Activated CD4-positive, alpha-beta T cell treated with anti-CD3 and anti-CD28 coated beads for 36 hours (primary cell): ENCODE measurements at places on chromosomes 4 and X. TPM values are rescaled to one million over a fixed set of nuclear protein-coding genes. Genes with fewer than 3 reads are reported as not detected.

The CCKAR gene
- total RNA-seq = not detected

The NLRP2B gene
- not detected for total RNA-seq

GRCh38 chr4:602559-602942 is 22.8 kb upstream of the PDE6B start:
- DNase-seq = peak; percentile 90
- peaks cover 11% of the 10 kb centered on the region for H3K27me3 ChIP-seq
- peaks cover 19% of the 10 kb centered on the region for H3K4me1 ChIP-seq
- no peak overlapping the region for H3K27ac ChIP-seq

The POU4F2 gene
- not detected for total RNA-seq

DNA sequence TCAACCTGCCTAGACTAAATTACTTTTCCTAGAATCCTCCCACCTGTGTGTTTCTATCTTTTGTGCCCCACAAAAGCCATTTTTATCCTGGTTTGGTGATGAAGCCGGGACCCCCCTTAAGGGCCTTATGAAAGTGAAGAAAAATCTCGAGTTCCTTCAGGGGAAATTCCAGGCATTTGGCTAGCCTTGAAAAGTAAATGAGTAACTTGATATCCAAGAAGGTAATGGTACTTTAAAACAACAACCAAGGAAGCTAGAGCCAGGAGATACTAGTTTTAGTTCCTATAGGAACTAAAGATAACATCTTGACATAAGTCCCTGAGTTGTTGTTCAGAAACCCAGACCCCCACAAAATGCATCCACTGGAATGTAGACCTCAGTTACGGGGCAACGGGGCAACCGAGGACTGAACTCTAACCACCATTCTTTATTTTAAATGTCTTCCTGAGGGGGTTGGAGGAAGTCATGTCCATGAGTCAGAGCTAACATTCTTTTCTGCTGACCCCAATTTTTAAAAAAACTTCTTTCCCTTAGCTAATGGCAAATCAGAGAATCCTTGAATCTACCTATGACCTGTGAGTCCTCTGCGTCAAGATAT is 73.9 kb downstream of the VCX3A start:
- H3K4me1 ChIP-seq = no peaks in the 10 kb centered on the region
- DNase-seq = no peak
- H3K27ac ChIP-seq = no peak overlapping the region
- no peak overlapping the region for H3K4me3 ChIP-seq
- H3K36me3 ChIP-seq = no peaks in the 10 kb centered on the region

The TSPAN6 gene
- total RNA-seq = 0.47 TPM

The PAK3 gene
- 0.37 TPM for total RNA-seq

The NLGN3 gene
- total RNA-seq = 0.77 TPM

DNA sequence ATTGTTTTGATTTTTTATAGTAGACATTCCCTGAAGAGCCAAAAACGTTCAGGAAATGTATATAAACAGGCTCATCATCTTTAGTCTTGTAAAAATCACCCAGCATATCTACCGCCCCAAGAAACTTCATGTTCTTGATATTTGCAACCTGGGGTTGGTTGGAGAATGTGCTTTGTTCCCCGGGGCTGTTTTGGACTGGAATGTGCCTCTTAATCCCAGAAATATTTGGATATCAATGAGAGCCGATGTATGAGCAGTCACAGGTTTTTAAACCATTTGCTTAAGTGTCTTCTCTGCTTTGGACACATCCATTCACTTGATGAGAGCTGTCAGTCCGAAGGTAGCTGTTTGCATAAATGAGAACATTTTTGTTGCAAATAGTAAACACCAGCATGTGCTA is 449.7 kb downstream of the PCDH7 start:
- no peak for DNase-seq
- H3K27ac ChIP-seq = no peak overlapping the region
- no peaks in the 10 kb centered on the region for H3K36me3 ChIP-seq

The PDLIM3 gene
- not detected for total RNA-seq

- H3K4me3 ChIP-seq = no peak overlapping the region
- no peaks in the 10 kb centered on the region for H3K27me3 ChIP-seq
- no peaks in the 10 kb centered on the region for H3K36me3 ChIP-seq
- no peak for DNase-seq
Observed at GRCh38 chr4:175540151-175540550, 271.9 kb downstream of the GPM6A start.

The NPY2R gene
- total RNA-seq = not detected

The TMPRSS11F gene
- total RNA-seq = not detected

DNA sequence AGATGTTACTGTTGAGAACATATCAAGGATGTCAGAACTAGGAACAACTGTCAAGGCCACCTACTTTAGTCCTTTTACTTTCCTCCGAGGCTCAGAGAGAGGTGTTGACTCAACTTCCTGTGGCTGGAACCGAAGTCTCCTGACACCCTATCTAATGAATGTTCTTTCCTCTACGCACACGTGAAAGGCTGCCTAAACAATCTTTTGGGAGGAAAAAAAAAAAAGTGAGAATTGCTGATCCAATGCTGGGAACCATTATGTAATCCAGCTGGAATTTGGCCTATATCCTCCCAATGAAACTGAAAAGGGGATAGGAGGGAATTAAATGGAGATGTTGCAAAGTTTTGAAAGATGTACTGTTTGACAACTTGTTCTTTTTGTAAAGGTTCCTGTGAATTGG is 8.3 kb upstream of the MAP7D3 start:
- DNase-seq = peak; percentile 26
- H3K4me1 ChIP-seq = peaks cover 20% of the 10 kb centered on the region
- no peaks in the 10 kb centered on the region for H3K27me3 ChIP-seq
- peak overlapping the region; percentile 70 for H3K27ac ChIP-seq

- no peaks in the 10 kb centered on the region for H3K27me3 ChIP-seq
- peak overlapping the region; percentile 84 for H3K27ac ChIP-seq
- peaks cover 33% of the 10 kb centered on the region for H3K36me3 ChIP-seq
- peaks cover 87% of the 10 kb centered on the region for H3K4me1 ChIP-seq
- H3K4me3 ChIP-seq = peak overlapping the region; percentile 54
Observed at GRCh38 chrX:1468250-1468772, 15.6 kb upstream of the ASMTL start.

The DCHS2 gene
- total RNA-seq = 0.05 TPM

GRCh38 chr4:38017609-38018008 is 57.4 kb downstream of the PTTG2 start:
- H3K36me3 ChIP-seq = peaks cover 36% of the 10 kb centered on the region
- H3K27ac ChIP-seq = no peak overlapping the region
- H3K27me3 ChIP-seq = no peaks in the 10 kb centered on the region

GRCh38 chrX:135625995-135626394 is 87.4 kb upstream of the CT45A1 start:
- H3K36me3 ChIP-seq = no peaks in the 10 kb centered on the region
- H3K27ac ChIP-seq = no peak overlapping the region
- DNase-seq = peak; percentile 4
- no peak overlapping the region for H3K4me3 ChIP-seq

GRCh38 chr4:139275281-139275735 is 4.7 kb downstream of the MGARP start:
- H3K36me3 ChIP-seq = no peaks in the 10 kb centered on the region
- no peak overlapping the region for H3K27ac ChIP-seq
- no peak overlapping the region for H3K4me3 ChIP-seq
- no peak for DNase-seq
- peaks cover 33% of the 10 kb centered on the region for H3K27me3 ChIP-seq

The ARL9 gene
- 0.25 TPM for total RNA-seq

DNA sequence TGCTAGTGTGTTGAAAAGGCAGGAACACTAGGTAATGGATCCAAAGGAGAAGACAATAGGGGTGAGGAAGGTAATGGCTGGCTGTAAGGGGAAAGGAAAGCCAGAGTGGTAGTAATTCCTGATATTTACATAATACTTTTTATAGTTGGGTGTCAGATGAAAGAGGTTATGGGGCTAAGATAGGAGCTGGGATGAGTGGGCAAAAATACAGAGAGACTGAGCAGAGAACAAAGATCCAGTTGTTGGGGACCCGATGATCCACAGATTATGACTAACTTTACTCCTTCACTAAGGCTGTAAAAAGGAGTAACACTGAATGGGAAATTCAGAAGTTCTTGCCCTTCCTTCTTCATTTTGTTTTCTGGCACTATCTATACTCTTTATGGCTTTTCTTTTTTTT is 138.2 kb downstream of the KLHL13 start:
- H3K4me3 ChIP-seq = no peak overlapping the region
- H3K4me1 ChIP-seq = no peaks in the 10 kb centered on the region
- H3K27me3 ChIP-seq = no peaks in the 10 kb centered on the region
- H3K27ac ChIP-seq = no peak overlapping the region
- DNase-seq = no peak
- no peaks in the 10 kb centered on the region for H3K36me3 ChIP-seq

- H3K27me3 ChIP-seq = no peaks in the 10 kb centered on the region
- H3K4me3 ChIP-seq = no peak overlapping the region
- H3K36me3 ChIP-seq = no peaks in the 10 kb centered on the region
- peaks cover 20% of the 10 kb centered on the region for H3K4me1 ChIP-seq
- H3K27ac ChIP-seq = no peak overlapping the region
Observed at GRCh38 chr4:123484291-123484926, 87.8 kb downstream of the SPRY1 start.

- H3K36me3 ChIP-seq = peaks cover 27% of the 10 kb centered on the region
- H3K4me3 ChIP-seq = no peak overlapping the region
- H3K4me1 ChIP-seq = peaks cover 16% of the 10 kb centered on the region
- H3K27me3 ChIP-seq = no peaks in the 10 kb centered on the region
- no peak for DNase-seq
Observed at GRCh38 chrX:153948002-153948466, 3.6 kb upstream of the RENBP start.

The NCAPG gene
- total RNA-seq = 82.8 TPM

GRCh38 chr4:183586824-183587223 is 72.2 kb downstream of the RWDD4 start:
- no peak overlapping the region for H3K27ac ChIP-seq
- peaks cover 5% of the 10 kb centered on the region for H3K27me3 ChIP-seq
- H3K4me1 ChIP-seq = no peaks in the 10 kb centered on the region
- H3K36me3 ChIP-seq = no peaks in the 10 kb centered on the region

DNA sequence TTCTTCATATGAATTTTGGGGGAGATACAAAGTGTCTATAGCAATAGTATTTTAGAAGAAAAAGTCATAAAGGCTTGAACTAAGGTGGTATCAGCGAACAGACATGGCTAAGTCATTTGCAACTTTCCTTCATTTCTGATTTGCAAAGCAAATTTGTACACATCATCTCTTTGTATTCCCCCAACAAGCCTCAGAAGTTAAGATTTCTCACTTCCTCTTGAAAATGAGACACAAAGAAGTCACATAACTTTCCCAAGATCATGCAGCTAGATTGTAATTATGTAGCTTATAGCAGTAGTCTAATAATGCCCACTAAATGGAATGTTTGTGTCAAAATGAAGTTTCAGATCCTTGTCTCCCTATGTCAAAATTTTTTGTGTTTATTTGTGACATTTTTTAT is 709.8 kb upstream of the HS3ST1 start:
- no peak overlapping the region for H3K27ac ChIP-seq
- no peak overlapping the region for H3K4me3 ChIP-seq
- no peaks in the 10 kb centered on the region for H3K4me1 ChIP-seq
- no peaks in the 10 kb centered on the region for H3K27me3 ChIP-seq
- DNase-seq = no peak

- no peak overlapping the region for H3K4me3 ChIP-seq
- no peaks in the 10 kb centered on the region for H3K36me3 ChIP-seq
- DNase-seq = no peak
- H3K27me3 ChIP-seq = no peaks in the 10 kb centered on the region
- H3K27ac ChIP-seq = no peak overlapping the region
- H3K4me1 ChIP-seq = no peaks in the 10 kb centered on the region
Observed at GRCh38 chr4:189374176-189374575, 566.5 kb upstream of the FRG1 start.

DNA sequence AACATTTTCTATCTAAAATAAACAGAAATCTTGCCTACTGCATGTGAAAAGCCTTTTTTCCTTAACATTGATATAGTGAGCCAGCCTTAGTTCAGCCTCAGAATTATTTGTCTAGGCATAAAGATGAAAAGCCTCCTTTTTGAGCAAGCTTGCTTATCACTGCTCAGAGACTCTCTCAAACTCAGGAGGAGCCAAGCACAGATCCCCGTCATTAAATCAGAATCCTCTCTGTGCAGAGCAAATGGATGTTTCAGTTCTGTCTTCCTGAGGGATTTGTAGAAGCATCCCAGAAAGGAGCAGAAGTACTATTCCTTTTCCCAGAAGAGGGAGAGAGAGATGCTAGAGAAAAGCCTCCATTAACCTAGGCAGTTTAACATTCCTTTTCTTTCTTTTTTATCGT is 186.9 kb upstream of the LNX1 start:
- H3K27me3 ChIP-seq = peaks cover 8% of the 10 kb centered on the region
- H3K4me3 ChIP-seq = no peak overlapping the region
- no peak for DNase-seq

- H3K27ac ChIP-seq = no peak overlapping the region
- H3K27me3 ChIP-seq = no peaks in the 10 kb centered on the region
- no peak overlapping the region for H3K4me3 ChIP-seq
- no peak for DNase-seq
- no peaks in the 10 kb centered on the region for H3K36me3 ChIP-seq
- H3K4me1 ChIP-seq = peaks cover 3% of the 10 kb centered on the region
Observed at GRCh38 chrX:41322821-41323603, 10.9 kb upstream of the DDX3X start.

The BEX2 gene
- total RNA-seq = 11.5 TPM

The DCAF8L2 gene
- not detected for total RNA-seq

DNA sequence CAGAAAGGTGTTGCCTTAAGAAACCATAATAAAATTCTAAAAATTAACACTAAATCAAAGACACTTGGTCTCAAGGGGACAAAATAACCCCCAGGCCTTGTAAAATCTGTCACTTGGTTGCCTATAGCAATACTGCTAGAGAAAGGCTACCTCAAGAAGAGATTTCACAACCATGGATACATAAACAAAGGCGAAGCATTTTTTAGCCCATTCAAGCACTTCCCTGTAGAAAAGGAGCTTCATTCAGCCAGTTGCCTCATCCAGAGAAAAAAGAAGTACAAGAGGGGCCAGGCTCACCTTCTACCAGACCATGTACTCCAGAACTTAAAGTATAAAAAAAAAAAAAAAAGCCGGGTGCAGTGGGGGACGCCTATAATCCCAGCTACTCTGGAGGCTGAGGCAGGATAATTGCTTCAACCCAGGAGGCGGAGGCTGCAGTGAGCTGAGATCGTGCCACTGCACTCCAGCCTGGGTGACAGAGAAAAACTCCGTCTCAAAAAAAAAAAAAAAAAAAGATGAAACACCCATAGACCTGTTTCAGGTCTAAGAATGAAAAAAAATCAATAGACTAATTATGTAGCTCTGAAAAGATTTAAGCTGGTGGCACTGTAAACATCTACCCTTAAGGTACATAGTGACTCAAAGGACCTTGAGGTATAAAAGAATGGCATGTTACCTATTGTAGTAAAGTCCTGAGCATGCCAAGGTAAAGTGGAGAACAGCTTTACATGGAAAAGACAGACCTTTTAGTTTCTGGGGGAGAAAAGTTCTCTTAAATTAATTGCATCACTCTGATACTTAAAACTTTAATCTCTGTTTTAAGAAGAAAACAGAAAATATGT is 18.0 kb downstream of the RUFY3 start:
- no peak overlapping the region for H3K4me3 ChIP-seq
- H3K4me1 ChIP-seq = peaks cover 24% of the 10 kb centered on the region
- no peak for DNase-seq
- H3K36me3 ChIP-seq = no peaks in the 10 kb centered on the region

- no peak overlapping the region for H3K4me3 ChIP-seq
- no peak for DNase-seq
- no peaks in the 10 kb centered on the region for H3K36me3 ChIP-seq
- H3K27ac ChIP-seq = no peak overlapping the region
Observed at GRCh38 chr4:145716661-145717200, 36.8 kb downstream of the C4orf51 start.

GRCh38 chr4:153450544-153450917 is 15.6 kb upstream of the TMEM131L start:
- H3K4me1 ChIP-seq = peaks cover 15% of the 10 kb centered on the region
- DNase-seq = peak; percentile 47
- peak overlapping the region; percentile 84 for H3K27ac ChIP-seq
- no peaks in the 10 kb centered on the region for H3K27me3 ChIP-seq
- H3K4me3 ChIP-seq = peak overlapping the region; percentile 41
- no peaks in the 10 kb centered on the region for H3K36me3 ChIP-seq
